Lower lobe of right lung (tissue), 2 donors: ENCODE measurements at places on chromosomes 2 and 18.

- no peak for DNase-seq
These were observed 132.9 kb upstream of the SIX2 start for GRCh38 chr2:45141883-45142866.

- DNase-seq: no peak
These were observed 250.8 kb upstream of the TCF4 start for GRCh38 chr18:55838841-55839240.

DNA sequence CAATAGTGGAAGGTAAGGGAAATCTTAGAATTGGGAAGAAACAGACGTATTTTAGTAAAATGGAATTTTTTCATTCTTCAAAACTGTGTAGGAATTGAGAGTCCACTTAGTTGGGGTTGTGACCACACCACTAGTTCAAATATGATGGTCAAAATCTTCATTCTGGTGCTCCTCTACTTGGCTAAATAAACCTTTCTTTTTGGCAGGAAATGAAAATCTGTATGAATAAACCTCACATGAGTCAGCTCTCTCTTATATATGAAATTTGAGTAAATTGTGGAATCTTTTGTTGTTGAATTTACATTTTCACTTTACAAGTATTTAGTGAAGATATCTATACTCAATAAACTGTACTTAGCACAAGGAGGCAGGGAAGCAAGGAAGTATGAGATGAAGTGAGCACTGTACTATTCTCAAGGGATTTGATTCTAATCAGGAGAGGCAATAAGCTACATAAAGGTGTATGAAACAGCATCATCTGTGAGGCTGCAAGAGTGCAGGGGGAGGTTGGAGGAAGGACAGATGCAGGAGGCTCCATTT is 20.5 kb downstream of the IL18R1 start:
- DNase-seq: no peak

DNA sequence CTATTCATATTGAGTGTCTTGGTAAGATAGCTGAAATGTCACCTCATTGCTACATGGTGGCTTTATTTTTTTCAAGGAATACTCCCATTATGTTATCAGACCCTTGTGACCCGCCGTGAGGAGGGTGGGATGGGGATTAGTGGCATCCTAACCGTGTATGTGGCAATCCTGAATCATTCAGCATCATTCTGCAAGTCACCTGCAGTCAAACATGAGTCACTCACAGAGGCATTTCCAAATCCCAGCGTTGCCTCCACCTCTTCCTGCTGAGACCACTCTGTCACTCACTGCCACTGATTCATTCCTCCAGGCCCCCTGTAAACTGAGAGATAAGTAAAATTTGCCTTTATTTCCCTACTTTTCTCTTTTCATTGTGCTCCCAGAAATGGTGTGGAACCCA is 307.4 kb upstream of the KLHL29 start:
- no peak for DNase-seq
